ENCODE measurements at places on chromosomes 13 and 19.

- DNase-seq = no peak
Observed at GRCh38 chr19:33377586-33378475, 4.3 kb downstream of the CEBPG start.

DNA sequence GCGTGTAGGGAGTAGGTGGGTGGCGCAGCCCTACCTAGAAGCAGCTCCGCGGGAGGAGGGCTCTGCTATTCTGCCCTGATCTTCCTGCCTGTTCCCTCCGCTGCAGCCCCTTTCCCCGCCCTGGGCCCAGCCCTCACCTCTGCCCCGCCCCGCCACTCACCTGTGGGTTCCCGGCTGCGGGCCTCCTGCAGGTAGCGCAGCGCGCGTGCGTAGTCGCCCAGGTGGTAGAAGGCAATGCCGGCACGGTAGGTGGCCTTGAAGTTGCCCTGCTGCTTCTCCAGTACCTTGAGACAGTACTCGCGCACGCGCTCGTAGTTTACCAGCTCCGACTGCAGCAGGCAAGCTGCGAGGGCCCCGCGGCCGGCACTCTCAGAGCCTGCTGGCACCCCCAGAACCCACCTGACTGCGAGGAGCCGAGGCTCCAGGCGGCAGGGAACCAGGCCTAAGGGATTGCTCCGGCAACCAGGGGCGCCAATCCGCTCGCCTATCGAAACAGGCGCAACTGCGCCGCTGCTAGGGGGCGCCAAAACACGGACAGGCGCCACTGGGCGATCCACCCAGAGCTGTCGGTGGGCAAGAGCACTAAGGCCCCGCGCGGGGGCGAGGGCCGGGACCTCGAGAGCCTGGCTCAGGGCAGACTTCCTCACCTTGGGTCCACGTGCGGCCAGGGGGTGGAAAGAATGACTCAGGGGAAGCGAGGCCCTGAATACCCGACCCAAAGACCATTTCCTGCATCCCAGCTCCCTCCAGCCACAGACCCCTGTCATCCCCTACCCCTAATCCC, 965 bp downstream of the TTC9B start:
- DNase-seq = no peak

DNA sequence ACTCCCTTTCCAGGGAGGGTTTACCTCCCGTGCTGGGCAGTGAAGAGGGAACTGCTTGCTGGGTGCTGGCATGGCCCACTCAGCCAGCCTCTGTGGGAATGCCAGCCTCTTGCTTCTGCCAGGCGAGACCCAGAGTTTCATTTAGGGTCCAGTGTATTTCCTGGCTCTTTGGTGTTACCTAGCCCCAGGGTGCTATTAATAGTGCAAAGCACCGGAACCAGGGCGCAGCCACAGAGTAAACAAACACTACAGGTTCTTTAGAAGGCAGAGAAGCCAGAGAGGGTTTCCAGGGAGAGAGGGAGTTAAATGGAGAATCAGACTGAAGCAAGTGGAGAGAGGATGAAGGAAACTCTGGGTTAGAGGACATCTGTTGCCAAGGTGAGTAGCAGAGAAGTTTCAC, 74.9 kb upstream of the SPATA13 start:
- no peak for DNase-seq

DNA sequence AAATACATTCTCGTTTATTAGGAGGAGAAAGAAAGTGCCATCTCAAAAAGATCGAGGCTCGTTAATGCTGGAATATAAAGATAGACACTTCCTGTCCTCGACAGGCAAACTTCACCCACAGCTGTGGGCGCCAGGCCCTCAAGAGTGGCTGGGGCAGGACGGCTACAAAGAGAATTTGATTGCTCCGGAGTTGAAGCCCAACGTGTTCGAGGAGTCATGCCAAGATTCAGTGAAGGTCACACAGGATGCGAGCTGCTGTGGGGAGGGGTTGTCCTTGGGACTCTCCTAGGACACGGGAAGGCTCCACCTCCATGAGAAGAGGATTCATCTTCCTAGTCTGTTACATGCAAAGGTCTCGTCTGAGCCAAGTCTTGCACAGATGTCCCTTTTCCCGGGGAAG, 16.3 kb upstream of the PTPRS start:
- DNase-seq = no peak

GRCh38 chr13:44487989-44488388, 88.1 kb downstream of the TSC22D1 start:
- no peak for DNase-seq

All from dorsolateral prefrontal cortex (tissue), 122 donors.